ENCODE measurements at places on chromosomes 7 and 10. TPM values are rescaled to one million over a fixed set of nuclear protein-coding genes. Genes with fewer than 3 reads are reported as not detected.

GRCh38 chr7:150848111-150848510 is 4.2 kb upstream of the AOC1 start:
- DNase-seq: no peak
- peaks cover 7% of the 10 kb centered on the region for H3K27me3 ChIP-seq
- H3K27ac ChIP-seq: no peak overlapping the region

DNA sequence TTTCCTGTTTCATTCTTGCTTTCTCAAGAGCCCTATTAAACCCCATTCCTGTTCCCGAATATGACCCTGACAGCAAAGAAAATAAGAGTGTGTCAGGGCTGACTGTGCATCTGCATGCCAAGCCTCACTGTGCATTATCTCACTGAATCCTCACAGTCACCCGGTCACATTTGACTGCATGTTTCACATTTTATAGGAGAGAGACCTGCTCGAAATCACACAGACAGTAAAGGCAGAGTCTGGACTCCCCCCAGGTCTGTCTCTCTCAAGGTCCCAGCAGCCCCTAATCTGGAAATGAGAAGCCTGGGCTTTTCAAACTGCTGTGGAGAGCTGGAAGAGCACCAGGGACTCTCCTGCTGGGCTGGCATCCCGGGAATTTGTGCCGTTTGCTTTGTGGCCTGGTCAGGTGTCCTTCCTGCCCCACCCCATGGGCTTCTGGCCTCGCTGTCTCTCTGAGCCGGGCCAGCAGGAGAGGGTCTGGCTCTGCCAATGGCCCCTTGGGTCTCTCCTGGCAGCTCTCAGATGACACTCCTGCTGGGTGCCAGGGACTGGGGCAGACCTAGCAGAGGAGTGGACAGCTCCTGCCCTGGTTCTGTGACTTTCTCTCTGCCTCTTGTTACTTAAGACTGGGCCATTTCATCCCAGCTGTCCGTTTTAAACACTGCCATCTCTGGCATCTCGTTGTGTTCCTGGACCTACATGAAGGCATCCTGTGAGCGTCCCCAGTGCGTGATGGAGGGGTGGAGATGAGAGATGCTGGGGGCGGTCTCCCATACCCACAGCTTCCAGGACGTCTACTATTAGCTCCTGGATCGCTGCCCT is 173.6 kb downstream of the ARHGAP12 start:
- no peak overlapping the region for H3K27ac ChIP-seq
- H3K4me3 ChIP-seq: no peak overlapping the region
- H3K27me3 ChIP-seq: no peaks in the 10 kb centered on the region
- no peaks in the 10 kb centered on the region for H3K36me3 ChIP-seq

DNA sequence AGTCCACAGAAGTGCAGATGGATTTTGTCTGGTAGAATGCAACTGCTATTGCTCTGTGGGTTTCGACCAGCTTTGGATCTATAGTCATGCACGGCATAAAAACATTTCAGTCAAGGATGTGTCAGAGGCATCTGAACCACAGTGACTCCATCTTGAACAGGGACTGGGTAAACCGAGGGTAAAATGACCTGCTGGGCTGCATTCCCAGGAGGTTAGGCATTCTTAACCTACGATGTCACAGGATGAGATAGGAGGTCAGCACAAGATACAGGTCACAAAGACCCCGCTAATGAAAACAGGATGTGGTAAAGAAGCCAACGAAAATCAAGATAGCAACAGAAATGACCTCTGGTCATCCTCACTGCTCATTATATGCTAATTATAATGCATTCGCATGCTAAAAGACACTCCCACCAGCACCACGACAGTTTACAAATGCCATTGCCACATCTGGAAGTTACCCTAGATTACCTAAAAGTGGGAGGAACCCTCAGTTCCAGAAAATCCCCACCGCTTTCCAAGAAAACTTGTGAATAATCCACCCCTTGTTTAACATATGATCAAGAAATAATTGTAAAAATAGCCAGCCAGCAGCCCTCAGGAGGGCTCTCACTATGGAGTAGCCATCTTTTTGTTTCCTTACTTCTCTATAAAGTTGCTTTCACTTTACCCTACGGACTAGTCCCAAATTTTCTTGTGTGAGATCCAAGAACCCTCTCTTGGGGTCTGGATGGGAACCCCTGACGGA is 50.7 kb upstream of the CPXM2 start:
- H3K27me3 ChIP-seq: no peaks in the 10 kb centered on the region
- no peaks in the 10 kb centered on the region for H3K36me3 ChIP-seq
- no peak for DNase-seq
- no peaks in the 10 kb centered on the region for H3K4me1 ChIP-seq
- no peak overlapping the region for H3K27ac ChIP-seq

GRCh38 chr7:34163956-34164355 is 258.6 kb downstream of the BMPER start:
- DNase-seq: no peak
- no peak overlapping the region for H3K27ac ChIP-seq
- no peaks in the 10 kb centered on the region for H3K36me3 ChIP-seq

GRCh38 chr10:114087255-114087654 is 43.6 kb downstream of the ADRB1 start:
- no peaks in the 10 kb centered on the region for H3K4me1 ChIP-seq
- no peak overlapping the region for H3K27ac ChIP-seq
- no peak overlapping the region for H3K4me3 ChIP-seq

- H3K27me3 ChIP-seq: no peaks in the 10 kb centered on the region
- peaks cover 39% of the 10 kb centered on the region for H3K4me1 ChIP-seq
- no peak overlapping the region for H3K27ac ChIP-seq
Measured at GRCh38 chr7:36967387-36967786, 243.1 kb upstream of the AOAH start.

The ABCC2 gene
- 6.7 TPM for total RNA-seq

The GJD4 gene
- total RNA-seq: not detected

- no peaks in the 10 kb centered on the region for H3K27me3 ChIP-seq
- peaks cover 17% of the 10 kb centered on the region for H3K4me1 ChIP-seq
- no peaks in the 10 kb centered on the region for H3K36me3 ChIP-seq
- no peak overlapping the region for H3K27ac ChIP-seq
Measured at GRCh38 chr10:24703700-24704099, 20.0 kb downstream of the ARHGAP21 start.

DNA sequence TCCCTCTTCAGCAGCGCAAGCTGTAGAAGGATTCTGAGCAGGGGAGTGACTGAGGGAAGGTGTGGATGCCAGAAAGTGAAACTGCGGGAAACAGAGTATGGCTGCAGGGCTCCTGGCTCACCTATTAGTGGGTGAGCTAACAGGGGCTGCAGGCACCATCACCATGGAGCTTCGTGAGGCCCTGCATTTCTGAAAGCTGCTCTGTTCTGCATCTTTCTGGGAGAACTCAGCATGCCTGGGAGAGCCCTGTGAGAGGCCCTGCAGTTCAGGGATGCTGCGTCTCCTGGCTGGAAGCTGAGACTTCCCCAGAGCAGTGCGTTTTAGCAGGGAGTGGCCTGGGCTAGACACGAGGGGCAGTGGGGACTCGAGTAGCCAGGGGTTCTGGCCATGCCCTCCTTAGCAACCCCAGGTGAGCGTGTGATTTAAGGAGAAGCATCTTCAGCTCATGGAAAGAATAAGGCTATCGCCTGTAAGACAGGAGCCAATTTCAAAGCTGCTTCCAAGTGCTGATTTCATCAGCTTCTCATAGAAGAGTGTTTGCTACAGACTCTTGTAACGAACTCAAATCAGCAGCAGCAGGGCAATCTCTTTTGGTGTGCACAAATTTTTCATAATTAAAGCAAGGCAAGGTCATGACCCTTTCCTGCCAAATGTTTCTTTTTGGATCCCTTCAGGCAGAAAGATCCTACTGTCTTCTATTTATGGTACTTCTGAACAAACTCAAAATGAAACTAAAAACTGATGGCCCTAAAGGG is 293.6 kb upstream of the ZNF32 start:
- no peak overlapping the region for H3K4me3 ChIP-seq
- H3K27ac ChIP-seq: no peak overlapping the region
- DNase-seq: no peak
- no peaks in the 10 kb centered on the region for H3K4me1 ChIP-seq

The CCDC146 gene
- 15.1 TPM for total RNA-seq

- H3K27ac ChIP-seq: no peak overlapping the region
- DNase-seq: no peak
- H3K27me3 ChIP-seq: no peaks in the 10 kb centered on the region
- no peak overlapping the region for H3K4me3 ChIP-seq
- no peaks in the 10 kb centered on the region for H3K36me3 ChIP-seq
- no peaks in the 10 kb centered on the region for H3K4me1 ChIP-seq
Measured at GRCh38 chr7:79282070-79282694, 171.3 kb downstream of the MAGI2 start.

DNA sequence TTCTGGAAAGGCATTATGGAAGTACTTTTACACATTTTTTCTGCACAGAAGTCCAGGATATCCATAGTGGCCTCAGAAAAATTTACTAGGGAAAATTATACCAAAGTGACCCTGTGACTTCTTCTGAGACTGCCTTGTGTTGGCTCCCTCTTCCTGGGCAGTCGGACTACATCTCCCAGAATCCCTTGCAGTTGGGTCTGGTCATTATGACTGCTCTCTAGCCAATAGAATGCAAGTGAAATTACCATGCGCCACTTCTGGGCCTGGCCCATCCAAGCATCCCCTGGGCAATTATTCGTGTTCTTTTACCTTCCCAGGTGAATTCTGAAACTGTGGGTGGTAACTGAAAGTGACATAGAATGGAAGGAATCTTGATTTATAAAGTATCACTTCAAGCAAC is 430.9 kb downstream of the ACTR3B start:
- DNase-seq: no peak
- no peaks in the 10 kb centered on the region for H3K4me1 ChIP-seq
- no peaks in the 10 kb centered on the region for H3K36me3 ChIP-seq
- no peak overlapping the region for H3K27ac ChIP-seq
- no peaks in the 10 kb centered on the region for H3K27me3 ChIP-seq
- no peak overlapping the region for H3K4me3 ChIP-seq

- H3K36me3 ChIP-seq: no peaks in the 10 kb centered on the region
- H3K4me1 ChIP-seq: no peaks in the 10 kb centered on the region
- no peak overlapping the region for H3K4me3 ChIP-seq
- DNase-seq: no peak
- no peaks in the 10 kb centered on the region for H3K27me3 ChIP-seq
Measured at GRCh38 chr10:21297603-21298383, 227.7 kb downstream of the SKIDA1 start.

- no peaks in the 10 kb centered on the region for H3K27me3 ChIP-seq
- no peak overlapping the region for H3K4me3 ChIP-seq
- no peak overlapping the region for H3K27ac ChIP-seq
- peaks cover 40% of the 10 kb centered on the region for H3K4me1 ChIP-seq
Measured at GRCh38 chr10:119521443-119522204, 20.9 kb downstream of the RGS10 start.

DNA sequence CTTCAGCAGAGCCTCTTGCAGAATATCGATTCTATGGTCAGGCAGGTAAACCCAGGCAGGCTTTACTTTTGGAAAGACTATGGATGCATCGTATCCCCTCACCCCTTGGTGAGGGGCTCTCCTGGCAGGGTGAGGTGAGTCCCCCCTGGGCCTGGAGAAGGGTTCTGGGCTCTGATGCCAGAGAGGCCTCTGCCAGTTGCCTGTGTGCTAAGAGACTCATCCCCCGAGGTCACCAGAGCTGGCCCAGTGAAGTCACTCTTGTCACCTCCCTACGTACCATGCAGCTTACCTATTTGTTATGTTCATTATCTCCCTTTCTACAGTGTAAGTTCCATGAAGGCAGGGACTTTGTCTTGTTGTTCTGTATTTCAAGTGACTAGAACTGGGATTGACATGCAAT is 51.3 kb downstream of the TSPAN15 start:
- no peak for DNase-seq
- peaks cover 21% of the 10 kb centered on the region for H3K4me1 ChIP-seq
- H3K27me3 ChIP-seq: no peaks in the 10 kb centered on the region

- DNase-seq: no peak
- H3K4me1 ChIP-seq: peaks cover 3% of the 10 kb centered on the region
- no peak overlapping the region for H3K4me3 ChIP-seq
- peaks cover 6% of the 10 kb centered on the region for H3K27me3 ChIP-seq
- no peak overlapping the region for H3K27ac ChIP-seq
- H3K36me3 ChIP-seq: no peaks in the 10 kb centered on the region
Measured at GRCh38 chr7:94906065-94906851, 1.1 kb upstream of the PPP1R9A start.

GRCh38 chr7:115674467-115675024 is 356.0 kb downstream of the TFEC start:
- no peaks in the 10 kb centered on the region for H3K36me3 ChIP-seq
- H3K27me3 ChIP-seq: no peaks in the 10 kb centered on the region
- no peak overlapping the region for H3K4me3 ChIP-seq

DNA sequence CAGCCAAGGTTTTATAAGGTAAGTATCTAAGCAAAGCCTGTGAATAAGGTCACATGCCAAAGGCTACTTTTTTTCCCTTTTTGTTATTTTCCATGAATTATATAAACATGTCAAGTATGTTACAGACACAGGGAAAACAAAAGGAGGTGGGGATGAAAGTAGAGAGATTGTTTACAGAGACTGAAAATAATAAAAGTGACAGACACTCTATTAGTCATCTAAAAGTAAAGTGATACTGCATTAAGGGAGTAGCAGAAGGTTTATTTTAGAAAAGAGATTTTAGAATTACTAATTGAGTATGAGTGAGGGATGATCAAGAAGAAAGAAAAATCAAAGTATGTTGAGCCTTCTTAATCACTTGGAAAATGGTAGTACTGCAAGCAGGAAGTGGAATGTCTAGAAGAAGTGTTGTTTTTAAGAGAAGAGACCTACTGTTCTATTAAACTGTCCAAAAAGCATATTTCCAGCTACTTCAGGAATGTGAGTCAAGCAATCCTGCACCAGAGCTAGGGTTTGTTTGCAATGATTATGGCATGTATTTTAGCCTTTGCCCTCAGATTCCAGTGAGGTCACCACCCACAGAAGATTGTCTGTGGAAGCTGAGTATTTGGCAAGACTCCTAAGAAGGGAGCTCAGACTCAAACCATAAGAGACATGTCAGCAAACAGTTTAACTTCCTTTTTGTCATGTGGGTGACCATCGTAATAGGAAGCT is 177.9 kb upstream of the PLXDC2 start:
- no peaks in the 10 kb centered on the region for H3K36me3 ChIP-seq
- no peak overlapping the region for H3K4me3 ChIP-seq
- H3K27ac ChIP-seq: no peak overlapping the region
- no peaks in the 10 kb centered on the region for H3K4me1 ChIP-seq
- no peaks in the 10 kb centered on the region for H3K27me3 ChIP-seq

The MRM2 gene
- 17.4 TPM for total RNA-seq

DNA sequence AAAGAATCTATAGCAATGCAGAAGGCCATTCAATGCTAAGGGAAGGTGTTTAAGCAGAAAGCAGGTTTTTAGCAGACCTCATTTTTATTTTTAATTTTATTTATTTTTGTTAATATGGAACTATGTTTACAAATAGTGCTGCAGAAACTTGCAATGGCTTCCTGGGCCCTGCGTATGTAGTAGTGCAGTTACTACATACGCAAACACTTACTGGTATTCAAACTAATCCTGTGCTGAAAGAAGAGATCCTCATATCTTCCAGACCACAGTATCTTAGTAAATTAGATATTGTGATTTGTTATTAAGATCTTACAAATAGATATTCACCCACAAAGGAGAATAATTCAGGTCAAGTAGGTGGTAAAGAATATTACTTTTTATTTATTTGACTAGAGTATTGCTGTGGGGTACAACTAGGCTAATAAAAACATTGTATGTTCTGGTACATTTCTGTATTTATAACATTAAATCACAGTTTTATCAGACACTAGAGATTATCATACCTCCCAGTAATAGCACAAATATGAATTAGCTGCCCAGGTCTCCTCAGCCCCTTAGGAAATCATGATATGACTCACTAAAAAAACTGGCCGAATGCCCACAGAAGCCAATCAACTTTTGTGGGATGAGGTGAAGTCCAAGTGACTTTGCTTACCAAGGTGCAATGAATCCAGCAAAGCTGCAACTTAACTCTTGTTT is 57.6 kb downstream of the RNLS start:
- no peaks in the 10 kb centered on the region for H3K36me3 ChIP-seq
- no peaks in the 10 kb centered on the region for H3K27me3 ChIP-seq
- no peaks in the 10 kb centered on the region for H3K4me1 ChIP-seq
- H3K4me3 ChIP-seq: no peak overlapping the region
- no peak for DNase-seq
